ENCODE measurements at places on chromosomes 13 and 19. TPM values are rescaled to one million over a fixed set of nuclear protein-coding genes. Genes with fewer than 3 reads are reported as not detected.

SIGLEC10 gene
- 2.7 TPM for total RNA-seq

RDH13 gene
- total RNA-seq, result 39.5 TPM

LIM2 gene
- total RNA-seq, result not detected

- H3K27me3 ChIP-seq, result no peaks in the 10 kb centered on the region
- H3K4me3 ChIP-seq, result no peak overlapping the region
- no peaks in the 10 kb centered on the region for H3K36me3 ChIP-seq
- H3K27ac ChIP-seq, result no peak overlapping the region
- no peaks in the 10 kb centered on the region for H3K4me1 ChIP-seq
These were observed 30.1 kb downstream of the DNAJC3 start for GRCh38 chr13:95707035-95707434.

- peak; percentile 35 for DNase-seq
- no peaks in the 10 kb centered on the region for H3K27me3 ChIP-seq
- peak overlapping the region; percentile 84 for H3K4me3 ChIP-seq
- H3K27ac ChIP-seq, result peak overlapping the region; percentile 99
- peaks cover 7% of the 10 kb centered on the region for H3K4me1 ChIP-seq
These were observed 507 bp downstream of the ALG5 start for GRCh38 chr13:36998624-36999041.

- no peaks in the 10 kb centered on the region for H3K36me3 ChIP-seq
- H3K4me1 ChIP-seq, result no peaks in the 10 kb centered on the region
- H3K27ac ChIP-seq, result peak overlapping the region; percentile 82
- H3K4me3 ChIP-seq, result peak overlapping the region; percentile 71
These were observed 574 bp downstream of the ZNF227 start for GRCh38 chr19:44212866-44213346.

DNA sequence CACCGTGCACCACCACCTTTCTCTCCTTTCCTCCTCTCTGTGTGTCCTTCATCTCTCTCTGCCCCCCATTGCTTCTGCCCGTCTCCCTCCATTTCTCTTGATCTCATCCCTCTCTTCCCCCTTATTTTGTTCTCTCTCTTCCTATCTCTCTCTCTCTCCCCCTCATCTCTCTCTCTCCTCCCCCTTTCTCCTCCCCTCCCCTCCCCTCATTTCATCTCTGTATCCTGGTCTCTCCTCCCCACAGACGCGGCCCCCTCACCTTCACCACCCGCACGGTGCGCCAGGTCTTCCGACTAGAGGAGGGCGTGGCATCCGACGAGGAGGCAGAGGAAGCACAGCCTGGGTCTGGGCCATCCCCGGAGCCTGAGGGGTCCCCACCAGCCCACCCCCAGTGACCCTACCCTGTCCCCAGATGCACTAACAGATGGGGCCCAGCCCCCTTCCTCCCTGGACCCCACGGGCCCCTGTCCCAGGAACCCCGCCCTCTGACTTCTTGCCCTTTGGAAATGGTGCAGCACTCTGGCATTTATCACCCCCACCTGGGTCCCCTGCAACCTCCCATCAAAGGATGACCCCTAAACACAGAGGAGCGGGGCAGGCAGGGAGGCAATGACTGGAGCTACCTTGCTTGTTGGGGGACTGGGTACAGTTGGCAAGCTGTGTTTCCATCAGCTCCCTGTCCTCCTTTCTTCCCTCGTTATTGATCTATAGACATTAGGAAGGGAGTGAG, 19.6 kb downstream of the KCNC3 start:
- peaks cover 3% of the 10 kb centered on the region for H3K36me3 ChIP-seq
- DNase-seq, result no peak
- H3K27me3 ChIP-seq, result peaks cover 11% of the 10 kb centered on the region
- H3K4me3 ChIP-seq, result no peak overlapping the region
- no peaks in the 10 kb centered on the region for H3K4me1 ChIP-seq
- no peak overlapping the region for H3K27ac ChIP-seq

- no peaks in the 10 kb centered on the region for H3K27me3 ChIP-seq
- H3K4me3 ChIP-seq, result no peak overlapping the region
- H3K27ac ChIP-seq, result no peak overlapping the region
- H3K4me1 ChIP-seq, result no peaks in the 10 kb centered on the region
- H3K36me3 ChIP-seq, result no peaks in the 10 kb centered on the region
These were observed 1306.9 kb downstream of the UQCRFS1 start for GRCh38 chr19:27906081-27906480.

- H3K27ac ChIP-seq, result peak overlapping the region; percentile 91
- H3K4me3 ChIP-seq, result peak overlapping the region; percentile 83
- H3K36me3 ChIP-seq, result no peaks in the 10 kb centered on the region
These were observed 7.1 kb upstream of the NFIC start for GRCh38 chr19:3359015-3359918.

GRCh38 chr19:38907227-38907626, 4.8 kb downstream of the CCER2 start:
- no peak overlapping the region for H3K4me3 ChIP-seq
- no peaks in the 10 kb centered on the region for H3K36me3 ChIP-seq
- no peak overlapping the region for H3K27ac ChIP-seq

- DNase-seq, result no peak
- H3K27me3 ChIP-seq, result no peaks in the 10 kb centered on the region
- H3K36me3 ChIP-seq, result no peaks in the 10 kb centered on the region
- H3K4me1 ChIP-seq, result no peaks in the 10 kb centered on the region
- no peak overlapping the region for H3K4me3 ChIP-seq
These were observed 3.0 kb upstream of the IL12RB1 start for GRCh38 chr19:18089726-18090125.

DNA sequence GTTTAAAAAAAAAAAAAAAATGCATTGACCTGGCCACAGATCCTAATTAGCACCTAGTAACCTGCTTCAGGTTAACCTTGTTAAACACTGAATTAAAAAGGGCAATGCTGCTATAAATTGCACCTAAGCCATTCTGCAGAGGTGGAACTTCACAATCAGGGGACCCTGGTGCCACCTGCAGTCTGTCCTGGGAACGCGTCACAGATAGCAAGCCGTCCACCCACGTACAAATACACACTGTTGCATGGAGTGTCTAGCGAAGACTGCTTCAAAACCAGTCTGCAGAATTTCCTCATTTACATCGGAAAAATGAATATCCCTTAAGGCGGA, 169.3 kb downstream of the COL4A1 start:
- no peaks in the 10 kb centered on the region for H3K27me3 ChIP-seq
- H3K4me3 ChIP-seq, result peak overlapping the region; percentile 57
- no peaks in the 10 kb centered on the region for H3K36me3 ChIP-seq
- H3K27ac ChIP-seq, result no peak overlapping the region
- no peaks in the 10 kb centered on the region for H3K4me1 ChIP-seq

GRCh38 chr13:79267560-79267959, 138.5 kb downstream of the RBM26 start:
- no peak for DNase-seq
- no peak overlapping the region for H3K4me3 ChIP-seq
- H3K27me3 ChIP-seq, result no peaks in the 10 kb centered on the region
- no peaks in the 10 kb centered on the region for H3K4me1 ChIP-seq
- no peak overlapping the region for H3K27ac ChIP-seq

DNA sequence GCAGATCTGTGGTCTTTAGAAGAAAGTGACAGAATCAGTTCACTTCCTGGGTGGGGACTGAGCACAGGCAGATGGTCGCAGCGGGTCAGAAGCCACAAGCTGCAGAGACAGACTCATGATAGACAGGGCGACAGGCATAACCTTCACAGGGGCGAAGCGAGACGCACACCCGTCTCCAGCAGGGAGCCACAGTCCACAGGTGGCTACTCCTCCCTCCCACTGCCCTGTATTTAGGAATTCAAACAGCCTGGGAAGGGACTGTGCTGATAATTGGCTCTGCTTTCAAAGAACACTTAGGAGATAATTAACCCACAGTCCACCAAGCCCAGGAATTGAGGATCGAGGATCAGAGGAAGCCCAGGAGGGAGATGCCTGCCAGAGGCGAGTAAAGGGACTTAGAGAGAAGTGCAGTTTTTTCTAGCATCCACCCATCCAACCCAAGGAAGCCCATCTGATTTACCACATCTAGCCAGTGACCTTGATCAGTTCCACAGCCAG, 23.2 kb downstream of the RFX2 start:
- no peaks in the 10 kb centered on the region for H3K36me3 ChIP-seq
- peak; percentile 49 for DNase-seq
- no peak overlapping the region for H3K4me3 ChIP-seq
- H3K4me1 ChIP-seq, result peaks cover 4% of the 10 kb centered on the region
- no peaks in the 10 kb centered on the region for H3K27me3 ChIP-seq

- no peaks in the 10 kb centered on the region for H3K36me3 ChIP-seq
- H3K27me3 ChIP-seq, result no peaks in the 10 kb centered on the region
- DNase-seq, result no peak
- H3K27ac ChIP-seq, result no peak overlapping the region
- no peaks in the 10 kb centered on the region for H3K4me1 ChIP-seq
These were observed 121.7 kb downstream of the ZNF429 start for GRCh38 chr19:21626924-21627697.

DNA sequence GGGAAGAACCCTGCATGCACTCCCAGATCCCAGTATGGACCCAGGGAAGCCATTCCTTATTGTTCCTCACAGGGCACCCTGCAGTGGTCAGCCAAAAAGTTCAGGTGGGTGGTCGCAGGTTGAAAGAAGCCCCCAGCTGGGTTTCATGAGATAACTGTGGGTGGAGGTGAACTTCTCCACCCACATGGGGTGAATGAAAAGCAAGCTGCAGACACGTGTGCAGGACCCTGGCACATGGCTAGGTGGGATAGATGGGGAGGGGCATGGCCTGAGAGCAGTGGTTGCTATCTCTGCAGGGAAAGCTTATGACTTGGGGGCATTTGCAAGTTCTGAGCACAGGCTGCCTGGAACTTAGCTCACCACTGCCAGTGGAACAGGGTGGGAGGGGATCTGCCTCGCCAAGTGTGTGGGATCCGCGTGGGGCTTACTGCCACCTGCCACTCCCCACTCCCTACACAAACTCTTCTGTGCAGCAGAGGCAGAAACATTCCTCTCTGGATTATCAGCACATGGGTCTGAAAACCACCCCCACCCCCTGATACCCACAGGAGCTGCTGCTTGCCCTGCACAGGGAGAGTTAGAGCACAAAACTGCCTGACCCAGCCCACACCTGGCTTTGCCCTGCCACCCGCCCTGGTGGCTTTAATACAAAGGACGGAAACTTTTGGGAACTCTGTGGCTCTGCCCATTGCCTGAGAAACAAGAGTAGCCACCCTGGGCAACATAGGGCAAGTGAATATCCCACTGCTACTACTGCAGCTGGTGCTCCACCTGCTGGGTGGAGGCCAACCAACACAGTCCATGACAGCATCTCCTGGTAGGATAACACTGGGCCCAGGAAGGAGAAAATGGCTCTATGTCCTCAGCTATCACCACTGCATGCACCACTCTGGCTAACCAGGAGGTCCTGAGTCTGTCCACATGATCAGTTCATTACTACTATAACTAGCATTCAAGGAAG, 24.4 kb downstream of the PLA2G4C start:
- no peak overlapping the region for H3K4me3 ChIP-seq
- DNase-seq, result no peak

GRCh38 chr19:33713194-33713593, 83.5 kb upstream of the KCTD15 start:
- DNase-seq, result no peak
- H3K4me3 ChIP-seq, result no peak overlapping the region
- no peak overlapping the region for H3K27ac ChIP-seq

DNA sequence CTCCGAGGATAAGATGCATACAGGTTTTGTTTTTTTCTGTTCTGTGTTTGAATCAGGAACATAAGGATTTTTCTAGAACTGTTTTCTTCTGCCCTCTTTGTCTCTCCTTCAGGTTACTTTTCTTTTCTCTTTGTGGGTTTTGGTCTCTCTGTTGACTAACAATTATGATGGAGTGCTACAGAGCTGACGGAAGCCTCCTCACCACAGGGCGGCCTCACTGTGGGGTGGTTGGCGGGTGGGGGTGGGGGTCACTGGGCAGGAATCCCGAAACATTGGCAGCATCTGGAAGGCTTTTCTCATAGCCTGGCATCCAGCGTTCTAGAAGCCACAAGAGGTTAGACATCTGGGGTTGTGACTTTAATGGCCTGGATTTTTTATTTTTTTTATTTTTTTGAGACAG, 12.0 kb upstream of the MATK start:
- H3K27me3 ChIP-seq, result peaks cover 15% of the 10 kb centered on the region
- no peak overlapping the region for H3K4me3 ChIP-seq
- DNase-seq, result no peak
- no peaks in the 10 kb centered on the region for H3K4me1 ChIP-seq
- H3K36me3 ChIP-seq, result no peaks in the 10 kb centered on the region

DNA sequence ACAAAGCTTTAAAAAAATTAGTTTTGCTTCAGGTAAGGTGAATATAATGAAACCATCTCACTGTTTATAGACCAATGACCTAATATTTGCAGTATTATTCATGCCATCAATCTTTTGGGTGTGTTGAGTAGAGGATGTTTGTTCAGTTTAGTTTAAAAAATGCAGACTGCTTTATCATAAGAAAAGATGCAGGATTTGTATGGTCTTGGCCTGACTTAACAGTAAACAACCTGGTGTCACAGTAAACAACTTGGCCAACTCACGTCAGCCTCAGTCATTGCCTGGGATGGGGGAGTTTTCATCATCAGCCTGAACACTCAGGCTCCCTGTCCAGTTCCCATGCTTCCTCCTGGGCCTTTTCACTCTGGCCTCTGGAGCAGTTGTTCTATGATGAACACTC, 55.1 kb downstream of the LMO7 start:
- H3K36me3 ChIP-seq, result no peaks in the 10 kb centered on the region
- DNase-seq, result no peak
- H3K4me1 ChIP-seq, result no peaks in the 10 kb centered on the region
- H3K4me3 ChIP-seq, result no peak overlapping the region

- H3K4me3 ChIP-seq, result no peak overlapping the region
- H3K4me1 ChIP-seq, result no peaks in the 10 kb centered on the region
- no peak overlapping the region for H3K27ac ChIP-seq
- no peaks in the 10 kb centered on the region for H3K36me3 ChIP-seq
- DNase-seq, result no peak
These were observed 813.6 kb upstream of the MIR17HG start for GRCh38 chr13:90533866-90534265.

GRCh38 chr13:41398494-41399170, 58.7 kb upstream of the RGCC start:
- no peak overlapping the region for H3K4me3 ChIP-seq
- H3K36me3 ChIP-seq, result no peaks in the 10 kb centered on the region
- DNase-seq, result no peak
- H3K4me1 ChIP-seq, result no peaks in the 10 kb centered on the region
- H3K27ac ChIP-seq, result no peak overlapping the region
- no peaks in the 10 kb centered on the region for H3K27me3 ChIP-seq

DNA sequence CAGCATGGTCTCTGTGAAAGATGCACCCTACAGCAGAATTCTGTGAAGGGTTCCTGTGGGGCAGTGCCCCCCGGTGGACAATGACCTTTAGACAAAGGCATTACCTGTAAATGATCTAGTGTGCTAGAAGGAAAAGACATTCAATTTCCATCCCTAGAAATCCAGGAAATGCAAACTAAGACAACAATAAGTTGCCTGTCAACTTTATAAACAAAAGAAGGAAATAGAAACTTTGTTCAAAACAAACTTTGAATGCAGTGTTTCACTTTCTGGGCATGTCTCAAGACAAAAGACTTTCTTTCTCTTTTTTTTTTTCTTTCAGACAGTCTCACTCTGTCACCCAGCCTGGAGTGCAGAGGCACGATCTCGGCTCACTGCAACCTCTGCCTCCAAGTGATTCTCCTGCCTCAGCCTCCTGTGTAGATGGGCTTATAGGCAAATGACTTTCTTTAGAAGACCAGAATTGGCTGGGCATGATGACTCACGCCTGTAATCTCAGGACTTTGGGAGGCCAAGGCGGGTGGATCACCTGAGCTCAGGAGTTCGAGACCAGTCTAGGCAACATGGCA, 15.5 kb downstream of the TEX101 start:
- H3K27ac ChIP-seq, result peak overlapping the region; percentile 32
- H3K4me1 ChIP-seq, result no peaks in the 10 kb centered on the region
- no peak overlapping the region for H3K4me3 ChIP-seq
